Activated T-cell treated with anti-CD3 and anti-CD28 coated beads for 48 hours (primary cell): ENCODE measurements at places on chromosomes 7 and 10.

GRCh38 chr7:70763961-70764691, 367.8 kb upstream of the GALNT17 start:
- DNase-seq = no peak

- DNase-seq = no peak
These were observed 227.4 kb upstream of the PPP2R2D start for GRCh38 chr10:131673396-131673795.

DNA sequence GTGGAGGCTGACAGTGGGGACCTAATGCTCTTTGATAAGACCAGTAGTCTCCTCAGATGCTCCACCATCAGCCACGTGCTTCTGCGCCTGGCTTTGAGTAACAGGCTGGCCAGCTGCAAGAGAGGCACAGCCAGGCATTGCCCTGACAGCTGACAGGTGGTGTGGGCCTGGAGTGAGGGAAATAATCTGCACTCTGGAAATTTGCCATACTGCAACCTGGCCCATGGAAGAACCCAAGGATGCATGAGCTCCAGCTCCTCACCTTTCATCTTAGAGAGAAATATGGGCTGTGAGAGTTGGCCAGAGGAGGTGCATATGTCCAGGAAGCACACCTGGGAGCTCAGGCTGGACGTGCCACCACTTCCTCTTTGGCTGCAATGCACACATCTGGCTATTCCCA, 118.9 kb downstream of the PLXDC2 start:
- no peak for DNase-seq

GRCh38 chr7:67923286-67923685, 926.7 kb downstream of the TYW1 start:
- DNase-seq = no peak

- DNase-seq = peak; percentile 18
These were observed 102.8 kb upstream of the ZNF438 start for GRCh38 chr10:31134311-31134952.

- DNase-seq = no peak
These were observed 24.3 kb downstream of the HTRA1 start for GRCh38 chr10:122485670-122486069.

DNA sequence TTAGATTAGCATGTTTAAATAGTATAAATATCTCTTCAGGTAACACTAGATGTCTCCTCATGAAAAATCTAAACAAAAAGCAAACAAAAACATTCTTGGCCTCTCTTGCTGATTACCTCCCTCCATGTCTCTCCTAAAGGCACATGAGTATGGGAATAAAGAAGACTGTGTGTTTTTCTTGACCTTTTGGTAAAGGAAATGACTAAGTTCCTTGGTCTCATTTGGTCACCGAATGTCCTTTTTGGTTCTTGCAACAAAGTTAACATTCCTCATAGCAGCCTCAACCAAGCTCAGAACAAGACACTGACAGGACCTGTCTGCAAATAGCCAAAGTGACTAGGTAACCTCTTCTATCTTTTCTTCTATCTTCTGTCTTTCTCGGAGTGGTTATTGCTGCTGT, 35.5 kb downstream of the POM121L12 start:
- no peak for DNase-seq

- no peak for DNase-seq
These were observed 921.9 kb downstream of the CCSER2 start for GRCh38 chr10:85250304-85250703.

GRCh38 chr7:66654275-66655112, 25.8 kb downstream of the KCTD7 start:
- DNase-seq = peak; percentile 96

DNA sequence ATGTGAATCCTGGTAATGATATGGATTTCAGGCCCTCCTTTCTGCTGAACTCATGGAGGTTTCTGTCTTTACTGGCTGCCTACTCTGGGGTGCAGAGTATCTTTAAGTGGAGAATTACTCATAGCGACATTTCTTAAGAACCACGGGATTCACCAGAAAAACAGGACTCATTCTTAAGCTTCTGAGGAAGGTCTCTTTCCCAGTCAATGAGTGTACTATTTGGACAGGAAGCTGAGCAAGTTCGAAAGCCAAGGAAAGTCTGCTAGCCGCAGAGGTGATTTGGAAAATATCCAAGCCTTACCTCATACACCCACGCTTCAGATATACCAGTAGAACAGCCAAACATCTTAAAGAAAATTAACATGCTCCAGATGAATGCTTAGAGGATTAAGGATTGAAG, 377.6 kb upstream of the MYO3A start:
- DNase-seq = no peak

DNA sequence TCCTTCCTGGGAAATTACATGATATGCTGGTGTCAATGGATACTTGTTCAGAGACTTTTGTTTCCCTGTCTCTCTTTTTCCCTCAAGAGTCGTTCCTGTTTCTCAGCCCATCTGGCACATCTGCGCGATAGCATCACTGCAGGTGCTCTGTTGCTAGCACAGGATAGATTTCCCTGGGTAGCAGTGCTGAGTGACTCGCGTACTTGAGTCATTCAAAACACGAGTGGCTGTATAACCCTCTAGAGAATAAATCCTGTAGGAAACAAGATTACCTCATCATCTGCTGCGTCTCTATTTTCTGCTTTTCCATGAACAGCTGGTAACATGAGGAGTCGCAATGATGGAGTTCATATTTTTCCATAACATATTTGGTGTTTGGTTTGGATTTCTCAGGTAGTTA, 452.0 kb upstream of the FZD8 start:
- DNase-seq = no peak

- DNase-seq = no peak
These were observed 19.0 kb upstream of the TRIM56 start for GRCh38 chr7:101066141-101066832.

- no peak for DNase-seq
These were observed 7.1 kb downstream of the VIM start for GRCh38 chr10:17235136-17235535.

GRCh38 chr10:118241229-118242137, 100.6 kb downstream of the FAM204A start:
- peak; percentile 51 for DNase-seq

- DNase-seq = no peak
These were observed 56.4 kb downstream of the ESYT2 start for GRCh38 chr7:158772916-158773315.

DNA sequence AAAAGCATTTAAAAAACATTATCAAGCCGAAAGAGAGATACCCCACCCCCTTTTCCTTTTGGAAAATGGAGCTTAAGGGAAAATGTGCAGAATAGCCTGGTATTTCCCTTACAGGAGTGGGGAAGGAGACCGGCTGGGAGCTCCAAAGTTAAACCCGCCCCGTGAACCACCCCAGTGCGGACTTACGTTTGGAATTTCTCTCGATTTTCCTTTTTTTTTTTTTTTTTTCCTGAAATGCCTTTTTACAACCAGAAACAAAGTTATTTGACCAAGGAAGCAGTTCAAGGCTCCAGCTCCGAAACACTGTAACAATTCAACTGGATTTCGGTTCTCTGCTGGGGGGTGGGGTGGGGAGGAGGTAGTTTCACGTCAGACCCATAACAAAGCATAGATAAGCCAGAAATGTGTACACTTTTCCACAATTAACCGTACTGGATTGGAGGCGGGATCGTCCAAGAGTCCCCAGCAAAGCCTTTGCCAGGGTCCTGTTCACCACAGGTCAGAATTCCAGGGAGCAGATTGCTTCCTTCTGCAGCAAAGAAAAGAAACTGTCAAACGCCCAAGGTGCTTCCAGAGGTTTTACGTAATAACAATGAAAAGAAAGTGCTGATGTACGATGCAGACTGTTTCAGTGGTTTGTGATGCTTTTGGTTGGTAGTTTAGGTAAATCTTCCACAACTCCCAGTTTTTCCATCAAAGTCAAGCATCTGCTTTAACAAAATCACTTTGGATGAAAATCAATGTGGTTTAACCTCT, 6.7 kb downstream of the SKIDA1 start:
- no peak for DNase-seq

GRCh38 chr7:158216198-158216597, 371.4 kb downstream of the PTPRN2 start:
- no peak for DNase-seq

GRCh38 chr7:50591098-50591479, 25.9 kb upstream of the DDC start:
- DNase-seq = no peak

- no peak for DNase-seq
These were observed 92.6 kb downstream of the RGS10 start for GRCh38 chr10:119449760-119450461.

- no peak for DNase-seq
These were observed 29.9 kb downstream of the SEC61G start for GRCh38 chr7:54729107-54729506.

- no peak for DNase-seq
These were observed 80.6 kb downstream of the GSAP start for GRCh38 chr7:77335581-77335980.

DNA sequence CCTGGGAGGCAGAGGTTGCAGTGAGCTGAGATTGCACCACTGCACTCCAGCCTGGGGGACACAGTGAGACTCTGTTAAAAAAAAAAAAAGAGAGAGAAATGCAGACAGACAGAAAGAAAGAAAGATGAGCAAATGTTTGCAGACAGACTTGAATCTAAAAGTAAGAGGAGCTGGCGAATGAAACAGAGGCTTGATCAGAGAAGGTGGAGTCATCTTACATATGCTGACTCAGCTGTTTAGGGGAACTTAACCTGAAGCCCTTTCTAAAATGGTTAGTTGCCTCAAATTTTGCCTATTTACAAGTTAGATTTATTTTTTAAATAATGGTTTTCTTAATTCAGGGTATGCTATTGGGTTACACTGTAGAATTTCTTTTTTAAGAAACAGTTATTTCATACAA, 5.4 kb downstream of the FAM171A1 start:
- DNase-seq = no peak

DNA sequence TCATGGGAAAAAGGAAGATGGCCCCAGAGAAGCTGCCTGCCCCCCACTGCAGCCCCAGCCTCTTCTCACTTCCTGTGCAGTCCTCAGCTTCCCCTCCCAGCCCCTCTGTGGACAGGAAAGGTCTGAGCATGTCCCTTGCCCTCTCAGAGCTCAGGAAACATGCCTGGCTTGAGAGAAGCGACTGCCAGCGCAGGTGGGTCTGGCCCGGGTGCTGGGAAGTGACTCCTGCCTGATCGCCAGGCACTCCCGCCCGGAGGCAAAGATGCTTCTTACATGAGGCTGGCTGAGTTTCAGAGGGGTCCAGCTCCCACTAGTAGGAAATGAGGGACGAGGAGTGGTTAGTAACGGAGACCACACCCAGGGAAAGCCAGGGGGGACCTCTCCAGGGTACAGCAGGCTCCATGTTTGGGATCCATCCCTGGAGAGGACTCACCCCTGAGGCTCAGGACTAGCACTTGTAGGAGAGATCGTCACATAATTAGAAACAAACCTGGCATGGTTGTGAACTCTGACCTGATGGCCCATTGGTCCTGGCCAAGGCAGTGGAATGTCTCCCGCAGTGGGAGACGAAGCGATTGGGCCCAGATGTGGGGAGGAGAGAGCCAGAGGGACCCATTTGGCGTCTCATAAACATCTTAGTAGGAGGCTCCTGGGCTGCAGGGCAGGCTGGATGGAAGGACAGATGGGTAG, 12.3 kb downstream of the ELN start:
- no peak for DNase-seq

GRCh38 chr10:7151538-7151937, 259.3 kb downstream of the SFMBT2 start:
- DNase-seq = no peak

- no peak for DNase-seq
These were observed 3.3 kb downstream of the SLIT1 start for GRCh38 chr10:97182288-97182990.

- no peak for DNase-seq
These were observed 142.1 kb upstream of the LANCL2 start for GRCh38 chr7:55223023-55223422.

- no peak for DNase-seq
These were observed 28.8 kb upstream of the GPR26 start for GRCh38 chr10:123637326-123637880.

DNA sequence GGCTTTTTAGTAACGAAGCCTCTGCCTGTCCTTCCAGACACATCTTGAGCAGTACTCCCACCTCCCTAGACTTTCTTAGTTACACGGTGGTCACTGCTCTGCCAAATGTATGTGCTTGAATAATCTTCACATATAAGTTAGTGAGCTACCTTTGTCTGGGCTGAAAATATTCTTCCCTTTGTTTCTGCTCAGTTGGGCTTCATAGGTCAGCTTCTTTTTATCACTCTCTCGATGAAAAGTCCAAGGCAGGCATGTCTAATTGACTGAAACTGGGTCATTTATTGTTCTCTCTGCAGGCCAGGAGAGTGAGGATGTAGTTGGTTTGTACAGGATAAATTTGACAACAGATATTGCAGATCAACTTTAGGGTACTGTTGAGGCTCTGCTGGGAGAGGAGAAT, 636.7 kb upstream of the IGFBP3 start:
- DNase-seq = no peak

- DNase-seq = no peak
These were observed 683 bp downstream of the INSIG1 start for GRCh38 chr7:155298288-155298833.

GRCh38 chr7:96532428-96532935, 177.2 kb downstream of the SEM1 start:
- DNase-seq = no peak

DNA sequence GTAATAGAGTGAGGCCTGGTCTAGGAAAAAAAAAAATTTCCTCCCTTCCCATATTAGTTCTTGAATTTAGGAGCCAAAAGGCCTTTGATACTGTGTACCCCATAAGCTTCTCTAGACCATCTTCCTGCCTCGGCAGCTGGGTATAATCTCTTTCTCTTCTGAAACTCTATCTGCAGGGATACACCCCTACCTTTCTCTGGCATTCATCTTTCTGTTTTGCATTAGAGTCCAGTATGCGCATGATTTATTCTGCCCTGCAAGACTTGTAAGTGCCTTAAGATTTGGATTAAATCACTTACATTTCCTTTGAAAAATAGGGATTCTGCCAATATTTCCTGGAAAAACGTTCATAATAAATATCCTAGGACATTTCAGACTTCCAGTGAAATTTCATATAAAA, 431.2 kb downstream of the PLXDC2 start:
- no peak for DNase-seq

DNA sequence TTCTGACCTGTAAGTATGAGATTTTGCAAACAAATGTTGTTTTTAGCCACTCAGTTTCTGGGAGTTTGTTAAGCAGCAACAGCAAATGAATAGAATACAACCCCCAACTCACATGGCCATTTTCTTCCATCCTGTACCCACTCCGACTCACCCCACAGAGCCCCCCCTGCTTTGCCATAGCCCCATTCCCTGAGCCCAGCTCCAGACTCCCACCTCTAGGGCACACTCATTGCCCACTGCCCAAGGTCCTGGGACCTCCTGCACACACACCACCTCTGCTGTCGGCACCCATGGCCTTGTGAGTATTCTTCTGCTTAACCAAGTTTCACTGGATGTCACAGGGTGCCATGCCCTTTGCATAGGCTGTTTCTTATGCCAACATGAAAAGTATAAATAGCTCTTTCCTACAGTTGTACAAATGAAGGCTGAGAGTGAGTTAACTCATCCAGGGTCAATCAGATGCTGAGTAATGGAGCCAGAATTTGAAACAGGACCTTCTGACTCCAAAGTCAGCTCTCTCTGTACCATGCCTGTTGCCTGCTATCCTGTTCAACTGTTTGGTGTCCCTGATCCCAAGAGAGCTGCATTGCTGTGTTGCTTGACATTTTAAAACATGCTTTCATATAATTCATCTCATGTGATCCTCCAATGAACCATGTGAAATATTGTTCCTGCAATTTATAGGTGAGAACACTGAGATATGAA, 367.8 kb upstream of the ZMIZ1 start:
- no peak for DNase-seq

GRCh38 chr10:85665681-85666080, 700.9 kb downstream of the GRID1 start:
- no peak for DNase-seq
